ENCODE measurements at places on chromosomes 1 and 21. TPM values are rescaled to one million over a fixed set of nuclear protein-coding genes. Genes with fewer than 3 reads are reported as not detected.

DNA sequence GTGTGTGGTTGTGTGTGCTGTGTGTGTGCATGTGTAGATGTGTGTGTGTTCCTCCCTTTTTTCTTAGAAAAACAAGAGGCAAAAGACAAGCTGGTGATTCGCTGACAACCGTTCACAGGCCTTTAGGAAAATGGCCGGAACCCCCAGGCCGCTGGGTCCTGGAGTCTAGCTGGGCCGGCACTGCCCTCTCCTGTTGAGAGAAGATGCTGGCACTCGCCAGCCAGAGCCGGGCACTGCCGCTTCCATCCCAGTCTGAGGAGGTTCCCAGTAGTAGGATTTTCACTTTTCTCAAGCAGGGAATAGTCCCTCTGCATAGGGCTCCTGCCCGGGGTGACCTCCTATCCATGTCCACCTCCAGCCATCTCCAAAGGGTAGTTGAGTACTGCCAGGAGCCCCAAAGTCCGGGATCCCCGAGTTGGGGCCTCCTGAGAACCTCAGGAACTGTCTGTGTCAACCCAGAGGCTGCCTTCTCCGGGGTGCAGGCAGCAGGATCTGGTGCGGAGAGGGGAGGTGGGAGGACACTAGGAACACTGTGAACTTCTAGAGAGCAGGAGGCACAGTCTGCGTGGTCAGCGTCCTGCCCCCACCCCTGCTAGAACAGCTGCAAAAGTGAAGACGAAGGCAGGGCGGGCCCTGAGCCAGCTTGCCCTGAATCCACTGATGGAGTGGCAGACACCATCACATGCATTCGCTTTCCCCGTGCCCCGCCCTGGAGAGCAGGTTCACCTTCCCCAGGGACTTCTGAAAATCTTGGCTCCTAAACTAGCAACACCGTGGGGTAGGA lies 44.1 kb upstream of the ARHGEF16 start:
- no peak overlapping the region for H3K4me3 ChIP-seq
- H3K4me1 ChIP-seq, result no peaks in the 10 kb centered on the region
- H3K36me3 ChIP-seq, result no peaks in the 10 kb centered on the region

DNA sequence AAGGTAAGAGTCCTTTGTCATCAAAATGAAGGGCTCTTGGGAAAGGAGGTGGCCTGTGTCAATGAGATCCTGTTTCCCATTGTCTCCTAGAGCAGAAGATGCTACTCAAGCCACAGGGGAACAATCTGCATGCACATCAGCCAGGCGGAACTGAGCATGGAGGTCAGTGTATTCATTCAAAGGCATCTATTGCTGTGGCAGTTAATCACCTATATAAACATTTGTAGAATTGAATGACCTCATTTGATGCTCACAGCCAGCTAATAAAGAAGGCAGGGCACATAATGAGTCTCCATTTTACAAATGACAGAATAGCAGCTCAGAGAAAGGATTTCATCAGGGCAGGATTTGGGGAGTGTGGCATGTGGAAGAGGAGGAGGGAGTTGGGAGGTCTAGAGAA lies 5.7 kb upstream of the FYB2 start:
- H3K27ac ChIP-seq, result no peak overlapping the region
- peaks cover 8% of the 10 kb centered on the region for H3K27me3 ChIP-seq
- no peak overlapping the region for H3K4me3 ChIP-seq
- H3K4me1 ChIP-seq, result no peaks in the 10 kb centered on the region

DNA sequence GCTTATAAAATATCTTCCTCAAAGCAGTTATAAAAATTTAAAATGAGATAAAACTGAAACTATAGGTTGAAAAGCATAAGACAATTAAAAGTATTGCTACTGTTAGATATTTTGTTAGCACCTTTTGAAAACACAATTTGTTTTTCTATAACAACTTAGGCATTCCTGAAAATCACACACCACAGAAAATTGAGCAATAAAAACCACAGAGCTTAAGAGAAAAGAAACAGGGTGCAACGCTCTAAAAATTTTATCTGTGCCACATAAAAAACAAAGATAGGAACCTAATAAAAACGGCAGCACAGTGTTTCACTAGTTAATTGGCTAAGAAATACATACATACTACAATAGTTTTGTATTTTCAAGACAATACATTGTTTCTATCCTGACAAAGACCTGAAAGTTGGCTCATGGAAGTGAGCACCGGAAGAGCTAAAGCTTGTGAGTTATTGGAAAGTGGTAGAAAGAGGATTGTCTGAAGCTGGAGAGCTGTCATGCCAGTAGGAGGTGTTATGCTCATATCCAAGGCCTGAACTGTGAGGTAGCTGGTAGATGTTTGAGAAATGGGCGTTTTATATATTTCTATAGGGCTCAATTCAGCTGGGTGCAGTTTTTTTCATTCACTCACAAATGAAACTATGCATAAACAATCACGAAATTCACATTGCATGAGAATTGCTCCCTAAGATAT lies 45.8 kb downstream of the RGS7 start:
- H3K4me1 ChIP-seq, result no peaks in the 10 kb centered on the region
- H3K4me3 ChIP-seq, result no peak overlapping the region
- H3K27ac ChIP-seq, result no peak overlapping the region
- DNase-seq, result no peak
- H3K27me3 ChIP-seq, result no peaks in the 10 kb centered on the region

GRCh38 chr1:53551428-53551995 lies 92.3 kb downstream of the DMRTB1 start:
- no peaks in the 10 kb centered on the region for H3K27me3 ChIP-seq
- peak; percentile 1 for DNase-seq
- H3K27ac ChIP-seq, result no peak overlapping the region
- no peak overlapping the region for H3K4me3 ChIP-seq
- no peaks in the 10 kb centered on the region for H3K4me1 ChIP-seq

- DNase-seq, result peak; percentile 47
- H3K36me3 ChIP-seq, result no peaks in the 10 kb centered on the region
- H3K4me1 ChIP-seq, result no peaks in the 10 kb centered on the region
- peaks cover 7% of the 10 kb centered on the region for H3K27me3 ChIP-seq
Observed at GRCh38 chr1:222009105-222009730, 267.3 kb upstream of the DUSP10 start.

DNA sequence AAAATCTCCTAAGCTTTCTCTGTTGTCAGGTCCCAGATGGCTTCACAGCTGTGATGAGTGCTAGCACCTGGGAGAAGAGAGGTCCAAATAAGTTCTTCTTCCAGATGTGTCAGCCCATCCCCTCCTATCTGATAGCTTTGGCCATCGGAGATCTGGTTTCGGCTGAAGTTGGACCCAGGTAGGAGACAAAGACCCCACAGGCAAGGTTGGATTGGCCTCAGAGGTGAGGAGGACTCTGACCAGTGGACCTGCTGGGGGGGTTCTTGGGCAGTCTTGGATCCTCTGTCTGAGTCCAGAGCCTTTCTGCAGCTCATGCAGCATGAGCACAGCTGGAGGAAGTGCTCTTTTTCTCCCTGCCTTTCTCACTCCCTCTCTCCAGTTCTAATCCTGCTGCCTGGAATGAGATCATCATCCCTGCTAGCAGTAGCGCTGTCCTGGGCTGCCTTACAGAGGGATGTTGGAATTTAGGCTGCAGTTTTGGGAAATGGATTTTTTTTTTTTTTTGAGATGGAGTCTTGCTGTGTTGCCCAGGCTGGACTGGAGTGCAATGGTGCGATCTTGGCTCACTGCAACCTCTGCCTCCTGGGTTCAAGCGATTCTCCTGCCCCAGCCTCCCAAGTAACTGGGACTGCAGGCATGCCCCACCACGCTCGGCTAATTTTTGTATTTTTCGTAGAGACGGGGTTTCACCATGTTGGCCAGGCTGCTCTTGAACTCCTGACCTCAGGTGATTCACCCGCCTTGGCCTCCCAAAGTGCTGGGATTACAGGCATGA lies 7.1 kb downstream of the RNPEP start:
- H3K36me3 ChIP-seq, result peaks cover 26% of the 10 kb centered on the region
- no peaks in the 10 kb centered on the region for H3K27me3 ChIP-seq
- H3K4me1 ChIP-seq, result peaks cover under 1% of the 10 kb centered on the region

Gene MRTO4
- 95.0 TPM for total RNA-seq

DNA sequence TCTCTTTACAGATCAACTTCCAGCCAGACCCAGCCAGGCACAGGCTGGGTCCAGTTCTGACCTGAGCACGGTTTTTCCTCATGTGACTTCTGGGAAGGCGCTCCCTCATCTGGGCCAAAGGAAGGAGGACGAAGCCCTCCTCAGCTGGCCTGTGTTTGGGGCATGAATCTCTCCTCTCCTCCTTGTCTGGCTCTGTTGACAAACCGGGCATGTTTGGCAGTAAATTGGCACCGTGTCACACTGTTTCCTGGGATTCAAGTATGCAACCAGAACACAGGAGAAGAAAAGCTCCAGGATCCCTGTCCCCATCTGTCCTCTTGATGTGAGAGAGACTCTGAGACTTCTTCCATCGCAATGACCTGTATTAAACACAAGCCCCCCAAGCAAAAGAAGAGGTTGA lies 18.3 kb downstream of the NECAP2 start:
- H3K4me1 ChIP-seq, result no peaks in the 10 kb centered on the region
- H3K27ac ChIP-seq, result no peak overlapping the region
- no peak overlapping the region for H3K4me3 ChIP-seq
- no peaks in the 10 kb centered on the region for H3K27me3 ChIP-seq
- H3K36me3 ChIP-seq, result peaks cover 50% of the 10 kb centered on the region
- DNase-seq, result no peak

Gene ERICH3
- total RNA-seq, result not detected

Gene LCE2D
- total RNA-seq, result not detected

Gene XKR8
- total RNA-seq, result 4.2 TPM

DNA sequence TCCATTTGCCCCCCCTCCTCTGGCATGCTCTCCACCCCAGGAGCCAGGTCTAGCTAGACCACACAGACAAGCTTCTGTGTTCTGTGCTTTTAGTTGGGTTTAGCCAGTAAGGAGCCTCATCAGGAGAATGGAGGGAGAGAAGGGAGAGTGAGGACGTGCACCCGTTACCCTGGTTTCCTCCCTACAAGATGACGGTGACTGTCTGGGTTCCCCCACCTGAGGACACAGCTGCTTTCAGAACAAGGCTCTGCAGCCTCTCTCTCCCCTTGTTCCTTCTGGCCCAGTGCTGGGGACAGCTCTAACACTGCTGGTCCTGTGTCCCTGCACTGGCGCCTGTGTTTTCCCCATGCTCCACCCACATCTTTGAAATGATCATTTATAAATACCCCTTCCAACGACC lies 184.4 kb upstream of the GALNT2 start:
- DNase-seq, result no peak
- no peaks in the 10 kb centered on the region for H3K36me3 ChIP-seq
- H3K27me3 ChIP-seq, result peaks cover 16% of the 10 kb centered on the region
- H3K4me1 ChIP-seq, result no peaks in the 10 kb centered on the region
- no peak overlapping the region for H3K4me3 ChIP-seq

Gene CAMSAP2
- total RNA-seq, result 3.0 TPM

- H3K4me3 ChIP-seq, result no peak overlapping the region
- no peak for DNase-seq
- H3K27ac ChIP-seq, result no peak overlapping the region
- no peaks in the 10 kb centered on the region for H3K36me3 ChIP-seq
- no peaks in the 10 kb centered on the region for H3K27me3 ChIP-seq
- peaks cover 14% of the 10 kb centered on the region for H3K4me1 ChIP-seq
Observed at GRCh38 chr1:92623187-92623778, 136.6 kb upstream of the GFI1 start.

DNA sequence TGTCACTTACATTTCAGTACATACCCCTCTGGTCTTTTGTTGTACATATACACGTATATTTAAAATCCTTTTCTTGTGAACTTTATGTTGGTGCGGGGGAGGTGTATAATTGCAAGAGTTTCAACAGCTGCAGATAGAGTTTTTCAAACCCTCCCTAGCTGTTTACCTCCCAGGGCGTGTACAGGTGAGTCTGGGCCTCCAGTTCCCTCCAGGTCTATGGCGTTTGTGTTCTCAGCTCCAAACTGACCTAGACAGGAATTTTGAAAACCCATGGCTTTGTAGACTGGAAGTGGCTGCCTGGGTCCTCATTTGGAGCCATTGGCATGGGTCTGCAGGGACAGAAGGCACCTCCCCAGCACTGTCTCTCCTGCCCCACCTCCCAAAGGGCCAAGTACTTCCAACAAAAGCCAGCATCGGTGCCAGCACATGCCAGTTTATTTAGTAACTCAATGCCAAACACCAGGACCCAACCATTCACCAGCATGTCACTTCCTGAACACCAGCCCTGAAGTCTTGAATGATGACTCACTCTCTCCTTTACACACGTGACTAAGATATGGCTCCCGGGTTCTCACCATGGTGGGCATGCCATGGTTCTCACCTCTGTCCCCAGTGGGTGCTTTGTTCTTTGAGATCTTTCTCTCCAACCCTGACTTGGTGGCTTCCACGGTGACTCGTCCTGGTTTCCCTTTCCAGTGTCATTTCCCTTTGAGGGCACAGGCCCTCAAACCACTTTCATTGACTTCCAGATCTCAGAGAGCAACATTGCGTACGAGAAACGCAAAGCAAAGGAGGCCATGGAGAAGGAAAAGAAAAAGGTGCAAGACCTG lies 57.3 kb upstream of the EFHD2 start:
- H3K4me3 ChIP-seq, result no peak overlapping the region
- peak; percentile 71 for DNase-seq
- peak overlapping the region; percentile 61 for H3K27ac ChIP-seq
- peaks cover 39% of the 10 kb centered on the region for H3K4me1 ChIP-seq
- peaks cover 8% of the 10 kb centered on the region for H3K27me3 ChIP-seq

Gene RXFP4
- not detected for total RNA-seq

Gene PEAR1
- not detected for total RNA-seq

DNA sequence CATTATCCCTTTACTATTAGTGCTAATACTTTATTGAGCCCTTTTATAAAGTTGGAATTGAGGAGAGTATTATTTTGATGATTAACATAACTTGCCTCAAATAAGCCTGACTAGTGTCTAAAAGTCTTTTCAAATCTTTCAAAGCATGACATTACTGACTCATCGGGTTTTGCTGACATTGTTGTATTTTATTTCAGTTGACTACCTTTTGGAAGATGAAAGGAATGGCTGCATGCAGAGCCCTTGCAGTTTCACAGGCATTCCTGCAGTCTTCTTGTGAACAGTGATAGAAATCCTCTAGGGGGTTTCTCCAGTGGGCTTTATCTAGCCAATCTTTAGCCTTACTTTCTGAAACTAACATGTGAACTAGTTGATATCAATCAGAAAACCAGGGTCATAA lies 43.0 kb upstream of the TMEM61 start:
- DNase-seq, result no peak
- H3K36me3 ChIP-seq, result no peaks in the 10 kb centered on the region
- H3K4me3 ChIP-seq, result no peak overlapping the region

Gene DIO1
- not detected for total RNA-seq

- no peak overlapping the region for H3K27ac ChIP-seq
- H3K27me3 ChIP-seq, result no peaks in the 10 kb centered on the region
- H3K4me1 ChIP-seq, result no peaks in the 10 kb centered on the region
Observed at GRCh38 chr1:107536266-107536665, 395.4 kb downstream of the NTNG1 start.

- no peaks in the 10 kb centered on the region for H3K36me3 ChIP-seq
- no peak overlapping the region for H3K4me3 ChIP-seq
- no peak overlapping the region for H3K27ac ChIP-seq
- H3K4me1 ChIP-seq, result no peaks in the 10 kb centered on the region
- DNase-seq, result no peak
- H3K27me3 ChIP-seq, result peaks cover 5% of the 10 kb centered on the region
Observed at GRCh38 chr21:39103689-39104088, 79.6 kb downstream of the PSMG1 start.

Gene MFAP2
- not detected for total RNA-seq

Gene COL16A1
- not detected for total RNA-seq
